ENCODE measurements at places on chromosomes 7 and 10. TPM values are rescaled to one million over a fixed set of nuclear protein-coding genes. Genes with fewer than 3 reads are reported as not detected.

Gene SUFU
- total RNA-seq = 7.6 TPM

Gene WIPF3
- total RNA-seq = 1.6 TPM

Gene FGFR2
- total RNA-seq = 40.9 TPM

Gene DPYSL4
- 0.44 TPM for total RNA-seq

Gene PPP1R3C
- 6.5 TPM for total RNA-seq

GRCh38 chr7:116912269-116912909, 40.9 kb upstream of the ST7 start:
- no peak for DNase-seq

DNA sequence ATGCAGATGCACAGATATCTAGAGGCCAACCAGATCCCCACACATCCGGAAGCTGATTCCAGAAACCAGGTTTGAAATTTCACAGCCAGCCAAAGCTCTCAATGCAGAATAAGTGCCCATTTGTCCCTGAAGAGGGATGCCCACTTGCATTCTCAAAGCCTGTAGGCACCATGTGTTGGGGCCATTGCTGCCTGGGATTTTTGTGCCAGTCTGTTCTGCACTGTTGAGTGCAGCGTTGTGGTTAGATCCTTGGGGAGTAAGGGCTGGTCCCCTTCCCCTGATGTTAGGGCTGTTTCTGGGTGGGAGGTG, 62.4 kb downstream of the EEPD1 start:
- DNase-seq = no peak

- DNase-seq = no peak
Measured at GRCh38 chr10:49497358-49497757, 41.6 kb downstream of the ERCC6 start.

DNA sequence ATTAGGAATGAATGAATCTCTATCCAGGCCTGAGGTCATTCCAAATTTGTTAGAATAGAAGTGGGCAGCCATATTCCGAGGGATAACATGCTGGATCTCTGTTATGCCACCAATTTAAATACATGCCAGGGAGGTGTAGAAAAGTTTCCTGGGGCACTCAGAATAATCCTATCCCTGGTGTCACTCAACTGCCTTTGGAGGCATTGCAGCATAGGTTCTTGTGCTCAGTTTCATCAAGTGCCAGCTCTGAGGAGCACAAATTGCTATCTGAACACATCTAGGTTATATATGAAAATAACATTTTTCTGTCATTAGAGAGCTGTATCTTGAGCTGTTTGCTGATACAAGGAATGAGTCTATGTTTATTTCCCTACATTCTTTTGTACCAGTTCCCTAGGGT, 197.3 kb downstream of the CSTF2T start:
- DNase-seq = no peak

DNA sequence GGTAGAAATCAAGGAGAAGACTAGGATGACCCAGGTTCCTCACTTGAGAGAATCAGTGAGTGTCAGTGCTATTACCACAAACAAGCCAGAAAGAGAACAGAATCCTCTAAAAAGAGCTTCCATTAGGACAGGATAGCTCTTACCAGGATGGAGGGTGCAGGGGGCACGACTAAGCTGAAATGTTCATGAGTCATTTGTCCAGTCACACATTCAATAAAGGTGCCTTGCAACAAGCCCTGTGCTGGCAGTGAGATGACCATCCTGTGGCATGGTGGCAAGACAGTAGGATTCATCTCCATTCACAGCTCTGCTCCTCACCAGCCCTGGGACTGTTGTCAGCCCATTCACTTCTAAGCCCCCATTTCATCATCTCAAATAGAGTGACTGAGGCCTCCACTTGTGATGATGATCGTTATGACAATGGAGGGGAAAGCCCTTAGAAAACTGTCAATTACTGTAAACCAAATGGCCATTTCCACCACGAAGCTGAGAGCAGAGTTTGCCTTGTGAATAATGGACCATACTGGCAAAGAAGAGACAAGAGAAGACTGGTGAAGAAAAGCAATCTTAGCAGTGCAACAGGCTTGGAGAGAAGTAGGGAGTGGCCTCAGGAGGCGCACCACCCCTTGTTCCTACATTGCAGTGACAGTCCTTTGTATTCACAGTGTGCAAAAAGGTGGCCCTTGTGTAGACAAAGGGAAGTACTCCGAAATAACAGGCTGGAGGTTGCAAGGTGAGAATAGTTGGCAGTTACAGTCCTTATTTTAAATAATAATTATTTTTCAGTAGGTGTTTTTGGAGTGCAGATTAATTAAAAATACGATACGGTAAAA, 9.0 kb upstream of the WIPF3 start:
- DNase-seq = peak; percentile 24

GRCh38 chr7:33842150-33842549, 63.2 kb upstream of the BMPER start:
- no peak for DNase-seq

DNA sequence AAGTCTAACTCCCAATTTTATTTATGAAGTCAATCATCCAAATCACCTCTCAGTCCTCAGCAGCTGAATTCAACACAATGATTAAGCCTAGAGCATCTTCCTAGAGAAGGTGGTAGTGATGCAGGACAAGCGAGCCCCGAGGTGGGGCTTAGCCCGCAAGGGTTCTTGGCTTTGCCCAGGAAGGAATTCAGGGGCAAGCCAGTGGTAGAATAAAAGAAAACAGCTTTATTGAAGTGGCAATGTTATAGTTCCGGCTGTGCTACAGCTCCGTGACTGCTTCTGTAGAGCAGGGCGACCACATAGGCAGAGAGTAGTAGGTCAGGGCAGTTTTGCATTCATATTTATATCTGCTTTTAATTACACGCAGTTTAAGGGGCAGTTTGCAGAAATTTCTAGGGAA, 18.1 kb downstream of the IL2RA start:
- DNase-seq = no peak

DNA sequence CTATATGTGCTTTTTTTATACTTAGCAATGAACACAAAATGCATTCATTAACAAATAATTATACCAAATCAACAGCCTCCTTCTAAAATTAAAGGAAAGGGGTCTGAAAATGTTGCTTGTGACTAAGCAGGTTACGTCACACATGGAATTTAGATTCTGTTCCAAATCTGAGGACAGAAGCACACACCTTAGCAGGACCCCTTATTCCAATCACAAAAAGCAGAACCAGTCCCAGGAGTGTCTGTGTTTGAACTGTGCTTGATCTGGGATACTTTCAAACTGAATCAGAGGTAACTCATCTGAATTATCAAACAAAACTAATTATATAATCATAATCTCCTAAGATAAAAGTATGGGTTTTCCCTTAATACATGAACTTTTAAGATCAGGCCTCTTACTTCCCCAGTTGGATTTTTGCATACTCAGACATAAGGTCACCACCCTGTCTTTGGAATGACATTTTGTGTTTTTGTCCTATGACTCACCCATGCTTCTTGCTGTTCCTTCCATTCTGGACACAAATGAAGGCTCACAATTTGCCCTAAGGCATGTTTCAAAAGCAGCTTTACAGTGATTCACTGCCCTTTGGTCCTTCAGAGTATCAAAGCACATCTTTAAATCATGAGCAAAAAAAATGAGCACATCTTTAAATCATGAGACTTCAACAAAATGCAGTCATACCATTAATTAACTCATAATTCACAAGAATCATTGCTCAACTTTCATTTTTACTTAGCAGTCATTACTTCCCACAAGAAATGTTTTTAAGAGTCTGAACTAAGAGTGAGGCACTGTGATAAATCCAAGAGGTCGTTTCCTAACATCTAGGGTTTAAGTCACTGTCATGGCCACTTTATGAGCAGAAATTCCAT, 35.5 kb downstream of the SEMA3C start:
- DNase-seq = no peak

GRCh38 chr7:118696879-118697278, 472.4 kb downstream of the ANKRD7 start:
- no peak for DNase-seq

GRCh38 chr10:14151571-14151970, 179.2 kb downstream of the FRMD4A start:
- DNase-seq = no peak

DNA sequence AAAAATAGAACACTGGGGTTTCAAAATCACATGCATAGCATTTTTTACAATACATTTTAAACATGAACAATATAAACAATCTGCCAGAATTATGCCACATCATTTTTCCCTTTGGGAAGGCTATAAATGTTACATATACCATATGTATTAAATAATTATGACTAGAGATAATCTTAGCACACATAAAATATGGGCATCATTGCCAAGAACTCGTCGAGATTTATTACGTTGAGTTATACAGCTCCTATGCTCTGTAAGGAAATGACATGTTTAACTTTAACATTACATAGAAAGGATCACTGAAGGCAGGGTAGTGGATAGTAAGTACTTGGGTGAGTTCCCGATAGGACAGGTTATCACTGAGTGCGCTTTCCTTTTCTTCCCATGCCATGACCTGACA, 267.8 kb downstream of the PARD3 start:
- no peak for DNase-seq

DNA sequence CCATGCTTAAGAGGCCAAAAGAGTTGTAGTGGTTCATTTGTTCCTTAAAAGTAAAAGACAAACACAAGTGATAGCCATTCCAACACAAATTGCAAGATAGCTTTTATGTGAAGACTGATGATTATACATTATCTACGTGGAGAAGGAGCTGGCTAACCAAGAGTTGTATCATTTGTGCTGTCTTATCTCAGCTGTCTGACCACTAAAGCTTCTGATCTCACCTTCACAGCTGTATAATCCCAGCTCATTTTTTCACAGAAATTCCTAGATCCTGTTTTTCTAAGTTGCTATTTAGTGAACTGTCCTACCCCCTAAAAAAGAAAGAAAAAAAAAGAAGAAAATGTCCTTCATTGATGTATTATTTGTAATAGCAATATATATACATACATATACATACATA, 9.8 kb downstream of the USP6NL start:
- DNase-seq = no peak

GRCh38 chr10:2263561-2263960, 526.2 kb upstream of the ADARB2 start:
- DNase-seq = no peak

GRCh38 chr7:99422625-99423024, 13.9 kb downstream of the BUD31 start:
- peak; percentile 33 for DNase-seq
